IMR-90 (cell line): ENCODE measurements at places on chromosomes 4 and X. TPM values are rescaled to one million over a fixed set of nuclear protein-coding genes. Genes with fewer than 3 reads are reported as not detected.

The TLR10 gene
- total RNA-seq: not detected in 2 replicates

The PDCL2 gene
- total RNA-seq: not detected in 2 replicates

The CNKSR2 gene
- 0.56 and 0.90 TPM in 2 replicates for total RNA-seq

The FAM50A gene
- total RNA-seq: 46.4 and 65.5 TPM in 2 replicates

The FAM53A gene
- total RNA-seq: 1.9 and 2.0 TPM in 2 replicates

The CHRDL1 gene
- total RNA-seq: 0.28 and 0.36 TPM in 2 replicates

The NXF2 gene
- total RNA-seq: not detected in 2 replicates

The GLRA2 gene
- not detected in 2 replicates for total RNA-seq

The TRAPPC2 gene
- total RNA-seq: 13.8 and 19.2 TPM in 2 replicates

The F9 gene
- total RNA-seq: not detected in 2 replicates
